ENCODE measurements at places on chromosomes 1 and 21.

DNA sequence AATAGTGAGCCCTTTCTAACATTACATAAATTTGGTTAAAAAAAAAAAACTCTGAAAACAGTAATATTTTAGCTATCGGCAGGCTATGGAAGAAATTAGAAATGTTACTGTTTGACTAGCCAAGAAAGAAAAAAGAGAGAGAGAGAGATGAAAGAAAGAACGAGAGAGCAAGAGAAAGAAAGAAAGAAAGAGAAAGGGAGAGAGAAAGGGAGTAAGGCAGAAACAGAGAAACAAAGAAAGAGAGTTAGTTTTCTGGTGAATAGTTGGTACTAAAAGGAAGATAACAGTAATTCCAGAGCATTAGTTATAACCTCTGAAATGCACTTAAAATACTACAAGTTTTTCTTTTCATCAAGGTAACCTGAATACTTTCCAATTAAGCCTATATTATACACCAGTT, 160.3 kb upstream of the HP1BP3 start:
- DNase-seq: no peak

GRCh38 chr1:92473781-92474495, 12.8 kb downstream of the GFI1 start:
- no peak for DNase-seq

GRCh38 chr1:87497380-87498203, 168.9 kb downstream of the LMO4 start:
- DNase-seq: no peak

- DNase-seq: no peak
Observed at GRCh38 chr1:12358499-12358898, 128.7 kb downstream of the VPS13D start.

DNA sequence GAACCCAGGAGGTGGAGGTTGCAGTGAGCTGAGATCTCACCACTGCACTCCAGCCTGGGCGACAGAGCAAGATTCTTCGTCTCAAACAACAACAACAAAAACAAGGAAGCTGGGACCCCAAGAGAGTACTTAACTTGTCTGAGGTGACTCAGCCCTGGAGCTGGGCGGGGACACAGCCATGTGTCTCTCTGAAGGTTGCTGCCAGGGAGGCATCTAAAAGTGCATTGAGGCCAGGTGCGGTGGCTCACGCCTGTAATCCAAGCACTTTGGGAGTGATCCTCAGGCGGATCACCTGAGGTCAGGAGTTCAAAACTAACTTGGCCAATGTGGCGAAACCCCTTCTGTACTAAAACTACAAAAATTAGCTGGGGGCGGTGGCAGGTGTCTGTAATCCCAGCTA, 7.7 kb downstream of the IFI6 start:
- DNase-seq: no peak

DNA sequence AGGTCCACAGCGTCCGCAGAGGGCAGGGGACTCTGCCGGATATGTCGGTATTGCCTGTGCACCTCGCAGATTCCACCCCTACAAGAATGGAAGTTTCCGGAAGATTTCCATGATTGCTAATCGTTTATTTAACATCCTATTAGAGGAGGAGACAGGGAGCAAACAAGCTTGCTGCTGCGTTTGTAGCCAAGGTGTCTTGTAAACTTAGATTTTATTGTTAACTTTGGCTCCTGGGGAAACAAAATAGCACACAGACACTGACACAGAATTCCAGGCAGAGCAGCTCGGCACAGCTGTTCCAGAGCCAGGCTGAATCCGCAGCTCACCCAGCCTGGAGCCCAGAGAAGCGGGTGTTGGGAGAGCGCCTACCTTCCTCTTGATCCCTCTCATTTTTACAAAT, 75.7 kb downstream of the AJAP1 start:
- DNase-seq: no peak

- DNase-seq: no peak
Observed at GRCh38 chr1:145719230-145720079, at the start of gene CD160. Gene CD160, plus strand, starts transcription at chr1:145719499. Its CDS starts 8,829 bp downstream, at chr1:145728328.

GRCh38 chr1:23402286-23403037, 22.1 kb downstream of the TCEA3 start:
- DNase-seq: no peak

- DNase-seq: no peak
Observed at GRCh38 chr1:167904652-167905130, 9.2 kb downstream of the ADCY10 start.

DNA sequence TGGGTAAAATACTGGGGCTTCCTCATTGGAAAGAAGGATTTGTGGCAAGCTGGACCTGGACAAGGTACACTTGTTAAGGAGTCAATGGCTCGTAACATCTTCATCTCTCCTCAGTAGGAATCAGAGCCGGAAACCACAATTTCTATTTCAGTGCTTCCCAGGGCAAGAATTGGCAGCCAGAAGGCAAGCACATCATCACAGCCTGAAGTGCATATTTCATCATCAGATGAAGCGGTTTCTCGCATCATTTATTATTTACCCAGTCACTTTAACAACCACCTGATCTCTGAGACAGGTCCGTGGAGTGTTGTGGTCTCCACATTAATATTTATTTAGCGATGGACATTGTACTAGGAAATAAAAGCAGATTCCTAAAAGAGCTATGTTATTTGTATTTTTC, 55.0 kb downstream of the KCNJ15 start:
- no peak for DNase-seq

GRCh38 chr1:76862447-76862846, 4.8 kb upstream of the ST6GALNAC5 start:
- DNase-seq: no peak

DNA sequence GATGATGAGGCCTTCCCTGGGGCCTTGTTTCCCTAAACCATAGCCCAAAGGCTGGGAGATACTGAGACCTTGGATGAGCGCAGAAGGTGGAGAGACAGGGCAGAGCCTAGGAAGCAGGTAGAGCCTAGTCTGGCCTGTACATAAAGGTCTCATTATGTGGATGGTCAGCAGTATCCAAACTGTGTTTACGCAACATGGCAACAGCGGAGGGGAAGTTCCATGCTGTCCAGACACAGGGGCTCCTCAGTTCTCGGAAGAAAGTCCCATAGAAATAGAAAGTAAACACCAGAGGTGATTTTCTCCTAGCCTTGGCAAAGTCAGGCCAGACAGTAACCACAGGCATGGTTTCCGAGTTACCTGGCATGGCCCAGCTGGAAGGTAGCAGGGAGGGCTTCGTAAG, 42.1 kb upstream of the MPZL1 start:
- DNase-seq: no peak

- no peak for DNase-seq
Observed at GRCh38 chr1:21492356-21492625, 16.9 kb upstream of the ALPL start.

- no peak for DNase-seq
Observed at GRCh38 chr1:43143441-43143888, 28.6 kb downstream of the EBNA1BP2 start.

DNA sequence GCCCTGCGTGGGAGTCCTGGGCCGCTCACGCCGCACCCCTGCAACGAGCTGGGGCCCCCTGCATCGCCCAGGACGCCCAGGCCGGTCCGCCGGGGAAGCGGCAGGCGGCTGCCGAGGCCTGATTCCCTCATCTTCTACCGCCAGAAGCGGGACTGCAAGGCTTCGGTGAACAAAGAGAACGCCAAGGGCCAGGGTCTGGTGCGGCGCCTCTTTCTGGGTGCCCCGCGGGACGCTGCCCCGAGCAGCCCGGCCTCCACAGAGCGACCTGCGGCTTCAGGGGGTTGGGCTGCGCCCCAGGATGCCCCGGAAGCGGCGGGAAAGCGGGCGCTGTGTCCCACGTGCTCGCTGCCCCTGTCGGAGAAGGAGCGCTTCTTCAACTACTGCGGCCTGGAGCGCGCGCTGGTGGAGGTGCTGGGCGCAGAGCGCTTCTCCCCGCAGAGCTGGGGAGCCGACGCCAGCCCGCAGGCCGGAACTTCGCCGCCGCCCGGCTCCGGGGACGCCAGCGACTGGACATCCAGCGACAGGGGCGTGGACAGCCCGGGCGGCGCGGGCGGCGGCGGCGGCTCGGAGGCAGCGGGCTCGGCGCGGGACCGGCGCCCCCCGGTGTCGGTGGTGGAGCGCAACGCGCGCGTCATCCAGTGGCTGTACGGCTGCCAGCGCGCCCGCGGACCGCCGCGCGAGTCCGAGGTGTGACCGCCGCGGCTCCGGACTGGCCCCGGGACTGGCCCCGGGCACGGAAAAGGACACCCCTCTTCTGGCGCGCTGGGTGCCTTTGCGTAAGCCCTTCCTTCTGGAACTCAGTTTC, 2.7 kb downstream of the FAM110D start:
- no peak for DNase-seq

GRCh38 chr1:43545695-43546387, 15.2 kb downstream of the PTPRF start:
- no peak for DNase-seq

GRCh38 chr1:157034137-157034800, 11.3 kb downstream of the ARHGEF11 start:
- DNase-seq: no peak

GRCh38 chr1:51009381-51009780, 39.3 kb downstream of the CDKN2C start:
- no peak for DNase-seq

GRCh38 chr1:17188889-17189631, 15.9 kb upstream of the PADI1 start:
- DNase-seq: no peak

DNA sequence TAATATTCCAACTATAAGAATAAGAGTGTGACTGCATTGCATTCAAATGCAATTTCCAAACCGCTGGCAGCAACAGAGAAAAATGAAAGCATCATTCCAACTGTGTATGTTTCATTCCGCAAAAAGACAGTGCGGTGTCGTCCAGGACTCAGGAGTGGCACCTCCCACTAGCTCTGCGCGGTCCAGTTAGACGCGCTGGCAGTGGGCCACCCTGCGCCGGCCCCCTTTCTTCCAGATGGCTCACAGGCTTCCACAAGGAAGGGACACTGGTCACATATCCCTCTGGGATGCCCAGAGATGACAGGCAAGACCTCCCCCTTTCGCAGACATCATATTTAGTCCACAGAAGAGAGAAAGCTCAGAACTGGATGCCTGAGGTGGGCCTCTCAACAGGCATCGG, 11.9 kb downstream of the WRAP73 start:
- DNase-seq: no peak

DNA sequence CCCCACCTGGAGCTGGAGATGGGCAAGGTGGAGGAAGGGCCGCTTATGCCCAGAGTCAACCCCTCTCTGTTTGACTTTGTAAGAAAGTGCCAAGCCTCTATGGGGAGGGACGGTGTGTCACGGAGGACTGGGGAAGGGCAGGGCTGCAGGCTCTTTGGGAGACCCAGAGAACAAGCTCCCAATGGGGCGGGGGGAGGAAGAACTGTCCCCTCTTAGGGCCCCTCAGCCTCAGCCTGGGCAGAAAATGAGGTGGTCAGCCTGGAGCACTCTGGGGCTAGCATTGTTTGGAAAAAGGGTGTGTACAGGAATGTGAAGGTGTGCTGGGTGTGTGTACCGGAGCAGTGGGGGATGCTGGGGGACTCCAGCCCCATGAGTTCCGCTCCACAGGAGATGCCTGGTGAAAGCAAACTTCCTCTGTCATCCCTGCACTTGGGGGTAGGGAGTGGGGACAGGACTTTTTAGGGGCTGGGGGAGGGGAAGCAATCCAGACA, 1.2 kb upstream of the INAVA start:
- no peak for DNase-seq

- no peak for DNase-seq
Observed at GRCh38 chr21:44527156-44527982, 12.6 kb downstream of the KRTAP10-1 start.

- DNase-seq: no peak
Observed at GRCh38 chr1:87143413-87144135, 185.1 kb upstream of the LMO4 start.

DNA sequence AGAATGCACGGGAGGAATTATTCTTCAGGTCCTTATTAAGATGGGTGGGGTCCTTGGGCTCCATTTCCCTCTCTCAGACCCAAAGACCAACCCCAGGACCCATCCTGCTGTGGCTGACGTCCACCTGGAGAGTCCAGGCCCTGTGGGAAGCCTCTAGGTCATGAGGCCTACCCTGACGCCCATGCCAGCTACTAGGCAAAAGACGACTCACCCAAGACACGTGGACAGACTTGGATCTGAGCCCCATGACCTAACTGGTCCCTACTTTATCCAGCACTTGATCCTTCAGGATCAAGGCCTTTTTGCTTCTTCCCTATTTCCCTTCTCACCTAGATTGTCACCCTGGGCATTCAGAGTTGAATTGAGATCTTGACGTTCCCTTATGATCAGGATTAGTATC, 56.0 kb upstream of the CASZ1 start:
- DNase-seq: no peak

DNA sequence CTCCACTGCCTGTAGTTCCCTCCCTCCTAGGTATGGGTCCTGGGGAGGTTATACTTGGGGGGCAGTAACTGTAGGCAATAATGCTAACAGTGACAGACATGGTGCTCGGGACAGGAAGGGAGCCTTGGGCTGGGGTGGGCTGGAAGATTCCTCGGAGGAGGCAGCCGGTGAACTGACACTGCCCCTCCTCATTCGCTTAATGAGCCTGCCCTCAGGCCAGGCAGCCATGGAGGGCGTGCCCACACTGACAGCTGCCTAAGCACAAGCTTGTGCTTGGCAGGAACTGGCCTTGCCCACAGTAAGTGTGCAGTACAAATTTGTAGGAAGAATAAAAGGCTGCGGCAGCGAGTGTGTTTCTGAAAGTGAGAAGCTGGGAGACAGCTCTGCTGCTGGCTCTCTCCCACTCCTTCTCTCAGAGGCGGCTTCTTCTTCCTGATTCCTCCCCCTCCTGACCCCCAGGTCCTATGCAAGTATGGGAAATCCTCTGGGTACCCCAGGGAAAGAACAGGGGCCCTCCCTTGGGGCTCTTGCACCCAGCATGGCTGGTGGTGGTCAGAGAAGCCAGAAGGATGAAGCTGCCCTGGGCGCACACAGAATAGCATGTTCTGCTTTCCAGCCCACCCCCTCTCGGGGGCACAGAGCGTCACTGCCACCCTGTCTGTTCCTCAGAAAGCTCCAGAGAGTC, 23.6 kb downstream of the OPTC start:
- no peak for DNase-seq

- DNase-seq: peak; percentile 53
Observed at GRCh38 chr1:1290238-1290731, 10.0 kb downstream of the SCNN1D start.

- no peak for DNase-seq
Observed at GRCh38 chr1:41407664-41408252, 46.5 kb downstream of the FOXO6 start.

- DNase-seq: no peak
Observed at GRCh38 chr1:197320991-197321531, 53.0 kb downstream of the CRB1 start.

- DNase-seq: no peak
Observed at GRCh38 chr1:173862769-173863223, 5.0 kb downstream of the GAS5 start.

- DNase-seq: no peak
Observed at GRCh38 chr1:66275601-66276023, 258.3 kb upstream of the SGIP1 start.

GRCh38 chr1:51058858-51059257, 43.2 kb upstream of the C1orf185 start:
- no peak for DNase-seq

- DNase-seq: no peak
Observed at GRCh38 chr1:225879521-225880221, 2.5 kb downstream of the TMEM63A start.
